ENCODE measurements at places on chromosomes 2 and 18.

DNA sequence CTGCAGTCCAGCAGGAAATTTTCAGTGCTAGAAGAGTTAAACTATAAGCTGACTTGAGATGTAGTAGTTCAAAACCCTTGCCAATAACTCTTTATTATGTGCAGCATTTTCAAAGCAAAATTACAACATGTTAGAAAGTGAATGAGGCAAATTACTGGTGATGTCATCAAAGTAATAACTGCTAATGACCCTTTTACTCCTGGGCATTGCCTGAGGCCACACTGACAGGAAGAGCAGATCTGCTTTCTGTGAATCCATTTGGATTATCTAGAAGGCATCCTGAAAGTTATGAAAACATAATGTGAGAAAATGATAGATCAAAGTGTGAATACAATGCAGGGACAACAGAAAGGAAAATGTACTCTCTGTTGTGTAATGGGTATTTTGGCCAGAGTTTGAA, 139.6 kb upstream of the TRIB2 start:
- DNase-seq = no peak

DNA sequence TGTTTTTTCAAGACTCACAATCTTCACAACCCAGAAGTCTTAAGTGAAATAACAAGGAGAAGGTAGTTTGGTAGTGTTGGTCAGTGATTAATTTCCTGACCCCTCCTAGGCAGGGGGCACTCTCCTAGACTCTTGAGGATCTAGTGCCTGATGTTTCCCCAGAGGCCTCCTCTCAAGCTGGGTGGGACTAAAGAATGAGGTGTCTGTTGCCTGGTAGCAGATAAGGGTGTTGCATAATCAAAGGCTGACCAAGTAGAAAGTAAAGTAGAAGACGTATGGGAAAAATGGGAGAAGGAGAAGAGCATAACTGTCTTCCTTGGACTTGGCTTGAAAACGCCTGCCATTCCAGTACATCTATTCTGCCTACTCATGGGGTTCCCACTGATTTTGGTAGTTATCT, 37.8 kb downstream of the VIT start:
- DNase-seq = no peak

DNA sequence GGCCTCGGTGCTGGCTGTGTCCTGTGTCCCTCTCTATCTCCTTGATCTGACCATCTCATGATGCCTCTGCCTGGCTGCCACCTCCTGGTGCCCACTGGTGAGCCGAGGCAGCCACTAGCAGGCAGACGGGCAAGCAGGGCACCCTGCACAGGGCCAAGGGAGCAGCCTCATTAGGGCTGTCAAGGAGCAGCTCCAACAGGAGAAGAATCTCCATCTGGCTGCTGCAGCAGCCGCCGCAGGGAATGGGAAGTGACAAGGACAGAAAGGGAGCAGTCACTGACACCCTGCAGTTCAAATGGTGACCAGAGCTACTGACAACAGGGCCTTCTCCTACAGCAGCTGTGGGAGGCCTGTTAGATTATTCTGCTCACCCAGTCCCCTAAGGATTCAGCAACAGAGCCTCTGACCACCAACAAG, 32.6 kb downstream of the ALPK2 start:
- no peak for DNase-seq

DNA sequence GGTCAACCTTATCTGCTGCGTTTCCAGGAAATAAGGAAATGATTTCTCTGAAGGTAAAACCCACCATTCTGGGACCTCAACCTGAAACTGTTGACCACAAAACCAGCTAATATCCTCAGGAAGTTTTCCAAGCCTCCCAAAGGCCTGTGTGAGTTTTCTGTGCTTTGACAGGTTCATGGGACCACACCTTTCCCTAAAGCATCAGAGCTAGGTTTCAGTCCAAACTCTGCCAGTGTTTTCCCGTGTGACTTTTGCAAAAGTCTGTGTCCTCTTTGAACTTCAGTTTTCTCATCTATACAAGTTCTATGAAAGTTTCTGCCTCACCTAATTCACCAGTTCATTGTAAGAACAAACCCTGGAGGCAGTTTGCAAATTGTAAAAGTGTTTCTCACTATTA, 39.8 kb downstream of the VSNL1 start:
- no peak for DNase-seq

DNA sequence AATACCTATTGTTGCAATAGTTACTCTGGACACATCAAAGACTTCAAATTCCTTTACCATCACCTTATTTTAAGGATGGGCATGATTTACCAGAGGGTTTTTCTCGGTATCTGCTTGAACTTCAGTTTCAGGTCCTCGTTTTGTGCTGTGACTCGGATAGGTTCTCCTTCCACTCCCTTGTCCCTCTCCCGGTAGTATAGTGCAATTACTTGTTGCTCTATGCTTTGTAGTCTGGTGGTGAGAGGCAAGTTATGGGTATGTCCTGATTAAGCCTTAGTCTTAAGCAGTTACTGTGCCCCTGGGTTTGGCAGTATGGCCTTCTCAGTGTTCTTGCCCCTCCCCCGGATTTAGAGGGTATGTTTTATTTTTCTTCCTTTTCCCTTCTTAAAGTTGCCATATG, 96.6 kb downstream of the RHBDD1 start:
- DNase-seq = no peak

DNA sequence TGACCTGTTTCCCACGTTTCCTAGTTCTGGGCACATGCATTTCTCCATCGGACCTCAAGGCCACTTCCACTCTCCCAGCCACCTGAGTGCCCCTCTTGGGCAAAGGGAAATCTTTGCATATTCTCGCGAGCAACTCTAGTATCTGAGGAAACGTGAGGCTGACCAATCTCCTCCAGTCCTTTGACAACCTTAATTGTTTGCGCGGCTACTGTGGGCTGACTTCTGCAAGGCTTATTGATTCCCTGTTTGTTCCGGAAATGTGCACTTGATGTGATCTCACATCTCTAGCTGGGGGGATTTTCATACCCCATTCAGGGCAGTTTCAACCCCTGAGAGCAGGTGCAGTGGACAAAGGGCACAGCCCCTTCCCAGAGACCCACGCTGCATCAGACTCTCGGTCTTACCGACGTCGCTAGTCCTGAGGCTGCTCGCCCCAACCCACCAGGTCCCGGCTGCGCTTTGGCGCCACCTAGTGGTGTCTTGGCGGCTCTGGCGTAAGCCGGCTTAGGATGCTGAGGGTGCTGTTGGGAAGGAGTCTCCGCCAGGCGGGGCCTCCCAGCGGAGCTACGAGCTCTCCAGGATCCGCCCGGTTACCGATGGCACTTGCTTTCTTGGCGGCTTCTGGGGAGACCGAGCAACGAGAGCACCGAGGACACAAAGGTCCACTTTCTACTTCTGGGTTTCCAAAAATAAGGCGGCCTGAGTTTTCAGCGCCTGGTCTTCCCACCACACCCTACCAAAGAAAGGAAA, 24.8 kb upstream of the SPR start:
- DNase-seq = peak; percentile 67

GRCh38 chr2:109230941-109231420, 102.0 kb downstream of the SH3RF3 start:
- no peak for DNase-seq
